ENCODE measurements at places on chromosomes 11 and 22.

DNA sequence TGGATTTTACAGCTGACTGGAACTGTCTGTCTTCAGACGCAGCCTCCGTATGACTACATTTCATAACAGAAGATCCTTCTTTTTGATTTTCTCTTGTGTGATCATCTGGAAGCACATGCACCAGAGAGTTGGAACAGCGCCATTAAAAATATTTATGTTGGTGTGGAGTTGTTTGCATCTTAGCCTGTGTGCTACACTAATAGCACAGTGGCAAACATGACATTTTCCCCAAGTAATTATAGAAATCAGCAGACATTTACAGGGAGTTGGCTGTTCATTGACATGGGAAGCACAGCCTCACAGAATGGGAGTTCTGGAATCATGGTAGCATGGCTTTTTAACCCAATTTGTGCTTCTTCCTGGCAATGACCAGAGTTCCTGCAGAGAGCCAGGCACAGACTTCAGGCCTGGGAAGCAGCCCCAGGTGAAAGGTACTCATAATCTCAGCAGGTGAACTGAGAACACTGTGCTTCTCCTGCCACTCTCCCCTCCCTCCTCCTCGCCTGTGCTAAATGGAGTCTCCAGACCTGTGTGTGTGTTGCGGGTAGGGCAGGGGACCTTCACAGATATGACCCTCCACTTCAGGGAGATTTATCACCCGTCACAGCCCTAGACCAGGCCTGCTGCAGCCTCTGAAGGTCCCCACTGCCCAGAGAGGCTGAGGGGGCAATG lies 82.8 kb upstream of the PLET1 start:
- DNase-seq = no peak

DNA sequence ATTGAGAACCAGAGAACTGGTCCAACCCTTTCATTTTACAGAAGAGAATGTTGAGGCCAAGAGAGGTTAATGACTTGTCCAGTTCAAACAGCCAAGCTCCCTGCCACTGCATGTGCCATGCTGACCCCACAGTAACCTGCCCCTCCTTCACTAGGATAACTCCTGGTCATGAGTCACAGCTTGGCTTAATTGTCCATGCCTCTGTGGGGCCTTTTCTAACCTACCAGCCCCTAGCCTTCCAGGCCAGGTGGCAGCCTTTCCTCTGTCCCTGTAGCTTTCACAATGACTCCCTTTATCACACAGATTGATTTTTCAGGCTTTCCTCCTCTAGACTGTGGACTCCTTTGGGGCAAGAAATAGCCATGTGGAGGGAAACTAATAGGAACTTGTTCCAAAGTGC lies 97.2 kb downstream of the PIWIL4 start:
- no peak for DNase-seq

GRCh38 chr11:64482588-64482987 lies 108.4 kb upstream of the SLC22A12 start:
- DNase-seq = no peak

DNA sequence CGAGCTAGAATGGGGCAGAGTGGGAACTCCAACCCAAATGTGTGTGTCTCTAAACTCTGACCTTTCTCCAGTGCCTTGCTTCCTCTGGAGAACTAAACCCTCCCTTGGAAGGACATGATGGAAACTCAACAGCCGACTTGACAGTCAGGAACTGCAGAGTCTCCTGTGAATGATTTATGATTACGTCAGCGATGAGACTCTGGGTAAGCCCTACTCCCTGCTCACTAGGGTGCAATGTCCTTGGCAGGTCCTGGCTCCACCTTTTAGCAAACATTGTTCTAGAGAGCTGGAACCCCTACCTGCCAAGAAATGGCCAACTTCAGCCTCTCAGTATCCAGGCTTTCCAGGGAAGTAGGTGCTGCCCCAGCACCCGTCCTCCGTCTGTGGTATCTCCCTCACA lies 96.1 kb upstream of the CD82 start:
- DNase-seq = no peak

DNA sequence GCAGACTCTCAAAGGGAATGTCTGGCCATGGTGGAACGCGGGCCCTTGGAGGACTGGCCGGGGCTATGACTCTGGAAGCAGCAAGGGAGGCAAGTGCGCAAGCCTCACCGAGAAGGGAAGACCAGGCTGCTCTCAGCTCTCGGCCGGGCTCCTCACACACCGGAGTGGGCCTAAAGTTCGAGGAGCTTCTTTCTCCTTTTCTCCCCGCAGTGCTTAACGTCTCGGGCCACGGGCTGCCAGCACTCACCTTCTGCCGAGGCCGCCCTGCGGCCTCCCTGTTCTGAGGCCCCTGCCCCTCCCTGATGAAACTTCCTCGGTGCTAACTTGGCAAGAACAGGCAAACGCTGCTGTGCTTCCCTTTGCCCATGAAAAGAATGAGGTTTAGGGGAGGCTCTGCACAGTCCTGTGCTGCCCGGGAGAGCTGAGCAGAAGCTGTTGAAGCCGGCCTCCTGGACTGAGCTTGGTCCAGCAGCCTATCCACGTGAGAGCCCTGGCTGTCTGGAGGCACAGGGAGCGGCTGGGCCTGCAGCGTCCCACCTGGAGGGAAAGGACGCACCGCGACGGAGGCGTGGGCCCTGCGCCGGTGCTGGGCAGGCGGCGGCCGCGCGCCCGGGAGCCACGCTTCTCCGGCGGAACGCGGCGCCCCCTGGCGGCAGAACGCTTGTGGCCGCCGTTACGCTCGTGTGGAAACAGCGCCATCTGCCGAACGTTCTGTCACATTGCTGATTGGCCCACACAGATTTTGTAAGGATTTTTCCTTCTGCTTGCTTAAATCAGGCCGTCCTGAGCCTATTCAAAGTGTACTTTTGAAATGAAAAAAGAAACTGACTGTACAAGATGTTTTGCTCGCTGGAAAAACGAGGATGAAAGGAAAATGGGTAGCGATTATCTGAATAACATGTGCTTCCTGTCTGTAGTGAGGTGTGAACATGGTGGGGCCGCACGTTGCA lies 65.0 kb upstream of the TMEM45B start:
- peak; percentile 78 for DNase-seq

- DNase-seq = no peak
Observed at GRCh38 chr11:122048401-122048800, 67.6 kb downstream of the BLID start.

DNA sequence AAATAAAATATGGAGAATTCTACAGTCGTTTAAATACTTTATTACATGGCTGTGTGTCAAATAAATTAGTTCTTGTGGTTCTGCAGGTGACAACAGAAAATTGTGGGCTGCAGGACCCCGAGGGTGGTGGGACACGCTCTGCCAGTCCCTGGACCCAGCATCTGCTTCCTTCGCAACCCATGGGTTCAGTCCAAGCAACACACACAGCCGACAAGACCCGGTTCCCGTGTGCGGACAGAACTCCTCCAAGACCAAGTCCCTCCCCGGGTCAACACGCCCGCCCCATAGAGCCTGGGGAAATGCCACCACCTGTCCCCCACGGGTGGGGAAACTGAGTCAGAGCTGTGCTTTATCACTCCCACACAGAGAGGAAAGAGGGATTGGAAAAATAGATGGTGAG lies 238.9 kb downstream of the BRD1 start:
- DNase-seq = no peak

DNA sequence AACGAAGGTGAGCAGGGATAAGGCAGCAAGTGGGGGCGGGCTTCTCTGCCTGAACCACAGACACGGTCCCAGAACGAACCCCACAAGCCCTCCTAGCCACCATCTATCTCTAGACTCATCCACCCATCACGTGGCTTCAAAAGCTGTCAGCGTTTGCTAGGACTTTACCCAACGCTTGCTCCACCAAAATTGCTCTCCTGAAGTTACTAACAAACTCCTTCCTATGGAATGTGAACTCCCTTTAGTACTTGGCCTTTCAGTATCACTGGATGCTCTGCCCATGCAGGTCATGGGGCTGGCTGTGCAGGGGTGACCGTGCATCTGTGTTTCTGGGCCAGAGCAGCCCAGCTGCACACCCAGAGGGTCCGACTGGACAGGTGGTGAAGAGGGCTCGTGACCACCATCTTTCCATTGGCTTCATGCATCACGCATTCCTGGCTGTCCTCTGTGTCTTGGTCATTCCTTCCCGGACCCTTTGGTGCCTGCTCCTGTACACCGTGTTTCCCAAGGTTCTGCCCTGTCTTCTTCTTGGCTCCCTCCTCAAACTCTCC lies 85.1 kb downstream of the MYO7A start:
- no peak for DNase-seq

GRCh38 chr11:67642173-67643120 lies 2.9 kb upstream of the TBX10 start:
- no peak for DNase-seq

- DNase-seq = no peak
Observed at GRCh38 chr11:116602637-116602942, 170.2 kb downstream of the BUD13 start.

DNA sequence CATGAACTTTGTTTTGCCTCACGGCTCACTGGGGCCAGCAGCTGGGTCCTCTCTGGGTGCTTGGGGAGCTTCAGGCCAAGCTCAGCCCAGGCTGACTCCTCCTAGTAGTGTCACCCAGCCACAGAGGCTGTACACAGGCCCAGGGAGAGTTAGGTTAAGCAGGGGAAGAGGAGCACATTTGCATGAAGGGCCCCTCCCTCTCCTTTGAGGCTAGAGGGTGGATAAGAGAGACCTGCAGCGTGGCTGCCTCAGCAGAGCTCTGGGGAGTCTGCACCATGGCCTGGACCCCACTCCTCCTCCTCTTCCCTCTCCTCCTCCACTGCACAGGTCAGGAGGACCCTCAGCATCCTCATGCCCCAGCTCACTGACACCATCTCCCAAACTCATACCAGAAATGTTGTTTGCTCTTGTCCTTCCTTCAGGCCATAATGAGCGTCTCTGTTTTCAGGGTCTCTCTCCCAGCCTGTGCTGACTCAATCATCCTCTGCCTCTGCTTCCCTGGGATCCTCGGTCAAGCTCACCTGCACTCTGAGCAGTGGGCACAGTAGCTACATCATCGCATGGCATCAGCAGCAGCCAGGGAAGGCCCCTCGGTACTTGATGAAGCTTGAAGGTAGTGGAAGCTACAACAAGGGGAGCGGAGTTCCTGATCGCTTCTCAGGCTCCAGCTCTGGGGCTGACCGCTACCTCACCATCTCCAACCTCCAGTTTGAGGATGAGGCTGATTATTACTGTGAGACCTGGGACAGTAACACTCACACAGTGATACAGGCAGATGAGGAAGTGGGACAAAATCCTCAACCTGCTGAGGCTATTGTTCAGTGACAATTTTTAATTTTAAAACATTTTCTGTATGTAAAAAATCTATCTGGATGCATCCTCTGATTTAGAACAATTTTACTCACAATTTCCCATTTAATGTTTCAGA lies 82.4 kb upstream of the VPREB1 start:
- DNase-seq = no peak

DNA sequence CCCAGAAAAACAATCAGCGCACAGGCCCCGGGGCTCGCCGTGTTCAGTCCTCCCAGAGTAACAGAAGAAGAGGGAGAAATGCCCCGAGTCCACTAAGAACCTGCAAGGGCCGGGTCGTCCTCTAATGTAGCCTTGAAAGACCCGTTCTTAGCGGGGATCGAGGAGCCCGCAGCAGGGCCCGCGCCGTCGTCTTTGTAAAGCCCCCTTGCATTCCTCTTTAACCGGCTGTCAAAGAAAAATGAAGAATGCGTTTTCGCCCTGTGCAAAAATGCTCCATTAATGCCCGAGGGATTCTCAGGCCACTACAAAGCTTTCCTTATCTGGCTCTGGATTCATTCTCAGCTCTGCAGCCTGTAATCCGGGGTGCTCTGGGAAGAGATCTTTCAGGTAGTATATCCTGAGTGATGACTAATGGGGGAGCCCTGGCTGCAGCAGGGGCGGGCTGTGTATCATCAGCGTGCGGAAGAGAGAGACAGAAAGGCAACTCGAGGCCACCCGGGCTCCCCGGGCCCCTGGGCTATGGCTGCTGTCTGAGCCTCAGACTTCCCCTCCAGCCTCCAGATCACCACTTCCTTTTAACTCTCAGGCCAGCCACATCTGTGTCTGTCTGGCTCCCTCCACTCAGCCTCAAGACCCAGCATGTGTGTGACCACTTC lies 78.2 kb downstream of the FBLN1 start:
- DNase-seq = no peak

- DNase-seq = no peak
Observed at GRCh38 chr11:107468596-107468995, 11.0 kb upstream of the CWF19L2 start.

GRCh38 chr11:61684870-61685616 lies 4.9 kb downstream of the DAGLA start:
- no peak for DNase-seq

- peak; percentile 83 for DNase-seq
Observed at GRCh38 chr11:75428281-75428724, 4.7 kb downstream of the KLHL35 start.

GRCh38 chr11:20511982-20512381 lies 87.4 kb upstream of the SLC6A5 start:
- DNase-seq = no peak

DNA sequence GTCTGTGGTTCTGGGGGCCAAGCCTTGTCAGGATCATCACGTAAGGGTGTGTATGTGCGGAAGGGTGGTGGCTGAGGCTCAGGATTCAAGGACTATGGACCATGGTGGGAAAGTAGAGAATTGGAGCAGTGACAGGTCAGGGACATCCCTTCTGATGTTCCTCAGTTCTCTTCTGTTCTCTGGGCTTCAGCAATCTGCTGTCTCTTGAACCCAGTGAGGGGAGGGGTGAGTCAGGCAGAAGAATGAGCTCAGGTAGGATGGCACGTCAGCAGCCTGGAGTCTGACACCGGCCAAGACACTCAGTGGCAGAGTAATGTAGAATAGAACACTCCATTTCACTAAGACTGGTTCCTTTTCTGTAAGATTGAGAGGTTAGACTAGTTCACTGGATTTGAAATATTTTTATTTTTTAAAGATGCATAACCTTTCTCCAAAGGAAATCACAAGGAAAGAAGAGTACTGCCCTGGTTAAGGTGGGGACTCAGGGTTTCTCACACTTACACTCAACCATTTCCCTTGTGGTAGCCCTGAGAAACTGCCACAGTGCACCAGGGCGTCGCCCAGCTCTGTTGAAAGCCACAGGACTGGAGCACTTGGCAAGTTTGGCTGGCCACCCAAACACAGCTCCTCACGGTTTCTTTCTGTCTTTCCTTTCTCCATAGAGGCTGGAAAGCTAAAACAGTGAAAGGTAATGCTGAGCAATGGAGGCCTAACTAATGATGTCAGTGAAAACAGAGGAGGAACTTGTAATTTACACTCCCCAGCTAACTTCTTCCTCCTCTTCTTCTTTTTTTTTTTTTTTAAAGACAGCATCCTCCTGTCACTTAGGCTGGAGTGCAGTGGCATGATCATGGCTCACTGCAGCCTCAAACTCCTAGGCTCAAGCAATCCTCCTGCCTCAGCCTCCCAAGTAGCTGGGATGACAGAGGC lies 23.1 kb upstream of the MICAL2 start:
- peak; percentile 27 for DNase-seq

Measured in CD4-positive, alpha-beta T cell treated with Interferon alpha-2 for 1 hour (primary cell).